ENCODE measurements at places on chromosomes 11 and 22.

DNA sequence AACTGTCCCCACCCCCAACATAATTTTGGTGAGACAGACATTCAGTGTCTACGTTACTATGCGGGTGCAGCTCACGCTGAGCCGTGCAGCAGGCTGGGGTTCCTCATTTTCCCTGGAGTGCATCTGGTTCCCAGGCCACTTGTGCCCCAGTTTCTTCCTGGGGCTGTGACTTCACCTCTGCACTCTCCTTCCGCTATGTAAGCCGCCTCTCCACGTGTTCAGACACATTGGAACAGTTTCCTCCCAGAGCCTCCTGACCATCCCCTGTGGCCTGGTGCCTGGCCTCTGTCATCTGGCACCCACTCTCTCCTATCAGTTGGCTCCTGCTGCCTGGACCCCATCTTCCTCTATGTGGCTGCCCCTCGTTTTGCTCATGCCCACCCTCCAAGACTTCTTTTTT lies 46.2 kb upstream of the A4GALT start:
- DNase-seq = no peak

DNA sequence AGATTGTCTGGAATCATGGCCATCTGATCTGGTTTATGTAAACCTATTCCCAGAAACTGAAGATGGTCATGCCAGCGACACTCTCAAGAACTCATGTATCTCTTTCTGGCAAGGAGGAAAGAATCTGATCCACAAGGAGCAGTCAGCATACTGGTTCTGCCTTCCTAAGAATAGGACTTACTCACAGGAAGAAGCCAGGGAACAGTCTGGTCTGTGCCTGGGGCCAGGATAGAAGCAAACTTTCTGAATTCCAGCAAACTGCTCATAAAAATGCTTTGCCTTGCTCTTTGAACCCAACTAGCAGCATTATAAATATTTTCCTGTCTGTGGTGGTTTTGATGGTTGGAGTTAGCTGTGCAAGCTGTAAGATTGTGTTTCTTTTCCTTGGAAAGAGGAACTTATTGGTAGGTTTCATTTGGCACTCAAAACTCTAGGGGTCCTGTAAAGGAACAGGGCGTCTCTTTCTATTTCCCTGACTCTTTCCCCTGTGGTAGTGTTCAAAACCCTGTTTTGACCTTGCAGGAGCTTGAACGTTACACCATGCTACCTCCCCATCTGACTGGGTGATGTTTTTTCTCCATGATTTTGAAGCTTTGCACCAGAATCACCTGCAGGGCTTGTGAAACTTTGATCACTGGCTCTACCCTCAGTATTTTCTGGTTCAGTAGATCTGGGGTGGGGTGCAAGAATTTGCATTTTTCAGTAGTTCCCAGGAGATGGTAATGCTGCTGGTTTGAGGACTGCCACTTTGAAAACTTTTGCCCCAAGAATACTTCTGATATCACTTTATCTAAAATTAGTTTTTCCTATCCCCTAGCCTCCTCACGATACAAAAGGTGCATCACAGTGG lies 627.8 kb upstream of the ANO5 start:
- no peak for DNase-seq

GRCh38 chr11:47570651-47571356 lies 5.4 kb downstream of the PTPMT1 start:
- no peak for DNase-seq

GRCh38 chr11:45142241-45143055 lies 4.0 kb upstream of the PRDM11 start:
- no peak for DNase-seq

- no peak for DNase-seq
Observed at GRCh38 chr11:74639533-74639932, 47.2 kb downstream of the POLD3 start.
